ENCODE measurements at places on chromosomes 4 and X.

DNA sequence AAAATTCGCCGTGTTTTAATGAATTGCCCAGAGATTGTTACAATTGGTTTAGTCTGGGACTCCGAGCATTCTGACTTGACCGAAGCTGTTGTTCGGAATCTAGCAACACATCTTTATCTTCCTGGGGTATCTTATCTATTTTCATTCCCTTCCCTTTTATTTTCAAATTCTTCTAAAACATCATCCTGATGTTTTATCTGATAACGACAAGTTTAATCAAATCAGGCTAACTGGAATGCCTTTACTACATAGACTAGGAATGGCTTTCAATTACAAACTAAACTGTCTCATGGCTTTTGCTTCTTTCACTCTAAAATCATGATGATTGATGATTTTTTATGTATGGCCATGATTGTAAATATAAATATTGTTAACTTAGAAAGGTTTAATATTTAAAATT lies 48.0 kb downstream of the USP53 start:
- no peak for DNase-seq

DNA sequence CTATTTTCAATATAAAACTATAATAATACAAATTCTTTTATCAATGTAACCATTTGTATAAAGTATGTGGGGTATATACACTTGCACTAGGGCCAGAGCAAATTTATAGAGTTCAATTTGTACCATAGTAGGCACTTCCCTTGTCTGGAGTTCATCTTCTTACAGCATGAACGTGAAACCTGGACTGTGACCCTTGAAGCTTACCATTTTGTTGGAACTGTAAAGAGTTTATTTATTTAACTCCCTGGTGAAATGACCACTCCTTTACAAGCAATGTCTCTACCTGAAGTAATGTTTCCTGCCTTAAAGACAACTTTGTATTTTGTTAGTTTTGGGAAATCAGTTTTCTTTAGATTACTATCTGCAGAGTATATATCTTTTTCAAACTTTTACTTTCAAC lies 188.2 kb downstream of the ARAP2 start:
- no peak for DNase-seq

- DNase-seq, result no peak
Measured at GRCh38 chr4:17866810-17867209, 56.0 kb downstream of the NCAPG start.

- DNase-seq, result no peak
Measured at GRCh38 chrX:137118136-137118535, 84.3 kb upstream of the GPR101 start.

DNA sequence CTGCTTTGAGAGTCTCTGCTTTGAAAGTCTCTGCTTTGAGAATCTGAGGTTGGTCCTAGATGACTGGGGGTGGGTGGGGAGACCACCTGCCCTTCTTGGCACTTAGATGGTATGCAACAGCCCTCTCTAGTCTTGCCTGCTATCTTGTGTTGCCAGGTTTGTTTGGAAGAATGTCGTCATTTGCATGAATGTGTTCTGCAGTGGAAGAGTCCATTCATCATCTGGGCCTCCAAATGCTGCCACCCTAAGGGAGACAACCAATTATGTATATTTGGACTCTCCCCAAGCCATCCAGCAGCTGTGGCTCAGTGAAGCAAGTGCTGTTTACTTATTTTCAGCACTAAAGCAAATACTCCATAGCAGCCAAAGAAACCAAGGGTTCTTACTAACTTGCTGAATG lies 44.6 kb upstream of the TRPC5OS start:
- DNase-seq, result no peak

DNA sequence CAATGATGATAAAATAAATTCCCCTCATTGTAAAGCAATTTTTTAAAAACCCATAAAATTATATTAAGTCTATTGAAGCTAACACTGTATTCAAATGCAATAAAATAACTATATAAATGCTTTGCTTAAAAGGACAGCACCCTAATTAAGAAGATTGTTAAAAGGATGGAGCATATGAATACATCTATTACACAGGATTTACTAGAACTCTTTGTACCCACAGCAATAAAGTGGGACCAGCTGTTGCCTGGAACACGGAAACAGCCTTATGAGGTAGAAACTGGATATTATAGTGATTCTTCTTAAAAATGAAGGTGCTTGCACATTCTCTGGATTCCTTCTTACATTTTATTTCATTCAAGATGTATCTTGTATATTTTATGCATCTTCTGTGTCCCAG lies 298.7 kb upstream of the KLF3 start:
- DNase-seq, result no peak

- no peak for DNase-seq
Measured at GRCh38 chr4:94929696-94930095, 171.9 kb downstream of the BMPR1B start.

GRCh38 chr4:75494563-75494962 lies 19.6 kb downstream of the RCHY1 start:
- peak; percentile 50 for DNase-seq

GRCh38 chrX:50967736-50968135 lies 57.2 kb downstream of the BMP15 start:
- no peak for DNase-seq

GRCh38 chrX:44958480-44958879 lies 85.5 kb downstream of the KDM6A start:
- no peak for DNase-seq

- DNase-seq, result peak; percentile 8
Measured at GRCh38 chrX:75303795-75304194, 29.9 kb downstream of the UPRT start.

DNA sequence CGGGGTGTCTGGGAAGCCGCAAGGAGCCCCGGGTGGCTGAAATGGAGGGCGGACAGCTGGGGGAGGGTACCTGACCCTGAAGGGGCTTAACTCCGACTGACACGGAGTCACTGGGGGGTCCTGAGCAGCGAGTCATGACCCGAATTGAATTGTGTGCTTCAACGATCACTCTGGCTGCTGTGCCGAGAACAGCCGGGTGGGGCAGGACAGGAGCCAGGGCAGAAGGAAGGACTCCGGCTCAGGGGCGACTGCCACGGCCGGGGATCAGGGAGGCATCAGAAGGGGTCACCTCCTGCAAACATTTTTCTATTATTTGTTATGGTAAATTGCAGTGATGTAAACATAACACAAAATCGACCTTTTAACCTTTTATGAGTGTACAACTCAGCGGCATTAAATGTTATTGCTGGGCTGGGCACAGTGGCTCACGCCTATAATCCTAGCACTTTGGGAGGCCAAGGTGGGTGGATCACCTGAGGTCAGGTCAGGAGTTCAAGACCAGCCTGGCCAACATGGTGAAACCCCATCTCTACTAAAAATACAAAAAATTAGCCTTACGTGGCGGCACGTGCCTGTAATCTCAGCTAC lies 21.6 kb downstream of the ZFYVE28 start:
- no peak for DNase-seq

DNA sequence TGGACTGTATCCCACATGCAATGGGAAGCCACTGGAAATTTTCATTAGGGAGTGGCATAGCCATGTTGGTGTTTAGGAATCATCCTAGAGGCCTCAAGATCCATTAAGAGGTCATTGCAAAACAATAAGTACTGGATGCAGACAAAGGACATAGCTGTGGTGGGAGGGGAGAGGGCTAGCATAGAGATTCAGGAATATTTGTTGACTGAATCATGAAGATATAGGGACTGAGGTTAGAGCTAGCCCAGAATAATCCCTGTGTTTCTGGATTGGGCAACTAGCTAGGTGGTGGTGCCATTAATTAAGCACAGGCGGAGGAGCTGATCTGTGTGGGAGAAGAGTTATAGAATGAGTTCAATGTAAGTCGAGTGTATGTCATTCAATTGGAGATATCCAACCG lies 135.0 kb downstream of the RAB28 start:
- DNase-seq, result peak; percentile 55

DNA sequence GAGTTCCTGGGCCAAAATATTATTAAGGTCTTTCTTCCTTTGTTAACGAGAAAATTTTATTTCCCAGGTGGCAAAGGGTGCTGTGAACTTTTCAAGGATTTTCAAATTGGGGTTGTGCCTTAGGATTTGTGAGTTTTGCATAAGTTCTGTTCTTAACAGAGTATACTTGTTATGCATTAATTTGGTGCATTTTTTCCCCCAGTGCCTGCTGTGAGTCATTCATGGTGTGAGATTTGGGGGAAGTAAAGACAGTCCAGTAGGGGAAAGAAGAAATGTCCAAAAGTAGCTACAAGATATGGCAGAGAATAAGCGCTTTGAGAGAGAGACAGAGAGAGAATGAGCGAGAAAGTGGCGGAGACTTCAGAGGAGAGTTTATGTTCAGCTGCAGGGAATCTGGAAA lies 239.2 kb downstream of the ARHGAP10 start:
- DNase-seq, result no peak

- no peak for DNase-seq
Measured at GRCh38 chrX:5774446-5774845, 454.2 kb downstream of the NLGN4X start.

- DNase-seq, result peak; percentile 43
Measured at GRCh38 chr4:146165840-146166239, 9.7 kb upstream of the LSM6 start.

DNA sequence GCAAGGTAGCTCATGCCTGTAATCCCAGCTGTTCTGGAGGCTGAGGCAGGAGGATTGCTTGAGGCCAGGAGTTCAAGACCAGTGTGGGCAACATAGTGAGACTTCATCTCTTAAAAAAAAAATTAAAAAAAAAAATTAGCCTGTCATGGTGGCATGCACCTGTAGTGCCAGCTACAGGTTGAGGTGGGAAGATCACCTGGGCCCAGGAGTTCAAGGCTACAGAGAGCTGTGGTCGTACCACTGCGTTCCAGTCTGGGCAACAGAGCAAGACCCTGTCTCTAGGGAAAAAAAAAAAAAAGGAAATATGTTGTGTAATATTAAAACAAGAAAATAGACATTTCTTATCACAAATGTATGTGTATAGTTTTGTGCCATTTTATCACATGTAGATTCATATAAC lies 97.8 kb downstream of the LARP1B start:
- no peak for DNase-seq

DNA sequence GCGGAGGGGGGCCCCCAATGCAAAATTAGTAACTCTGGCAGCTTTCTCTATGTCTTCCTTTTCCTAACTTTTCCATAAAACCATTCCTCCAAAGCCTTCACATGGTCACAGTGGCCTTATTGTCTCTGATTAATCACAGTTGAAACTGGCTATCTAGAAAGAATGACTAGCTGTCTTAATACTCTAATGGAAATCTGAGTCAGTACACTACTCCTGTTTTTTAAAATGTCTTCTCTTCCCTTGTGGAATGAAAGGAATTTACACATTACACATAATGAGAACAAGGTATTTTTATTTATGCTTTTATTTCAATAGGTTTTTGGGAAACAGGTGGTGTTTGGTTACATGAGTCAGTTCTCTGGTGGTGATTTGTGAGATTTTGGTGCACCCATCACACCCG lies 66.3 kb upstream of the PUDP start:
- peak; percentile 7 for DNase-seq

DNA sequence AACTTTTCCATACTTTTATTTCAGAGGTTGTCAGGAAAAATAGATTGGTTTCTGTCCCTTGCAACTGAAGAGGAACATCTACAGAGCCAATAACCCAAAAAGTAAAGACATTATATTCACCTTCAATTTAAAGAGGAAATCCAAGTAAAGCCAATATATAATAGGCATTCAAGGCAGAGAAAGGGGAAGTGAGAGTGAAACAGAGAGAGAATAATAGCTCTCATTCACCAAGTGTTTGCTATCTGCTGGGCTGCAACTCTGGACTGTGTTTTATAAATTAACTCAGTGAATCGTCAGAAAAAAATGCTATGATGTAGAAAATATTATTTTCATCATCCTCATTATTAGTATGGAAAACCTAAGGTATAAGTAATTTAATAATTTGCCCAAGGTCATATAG lies 448.5 kb downstream of the TRAM1L1 start:
- DNase-seq, result no peak

GRCh38 chrX:33087411-33087810 lies 123.9 kb downstream of the DMD start:
- no peak for DNase-seq

- peak; percentile 67 for DNase-seq
Measured at GRCh38 chr4:138062929-138063328, 179.2 kb downstream of the SLC7A11 start.

- DNase-seq, result no peak
Measured at GRCh38 chr4:156528216-156528615, 443.4 kb downstream of the PDGFC start.

GRCh38 chr4:137083571-137084135 lies 448.6 kb downstream of the PCDH18 start:
- no peak for DNase-seq

GRCh38 chrX:78886550-78886949 lies 58.6 kb upstream of the P2RY10 start:
- peak; percentile 9 for DNase-seq

- DNase-seq, result no peak
Measured at GRCh38 chr4:140395668-140396067, 22.2 kb downstream of the SCOC start.

GRCh38 chr4:174646326-174646725 lies 124.0 kb upstream of the HPGD start:
- DNase-seq, result no peak

DNA sequence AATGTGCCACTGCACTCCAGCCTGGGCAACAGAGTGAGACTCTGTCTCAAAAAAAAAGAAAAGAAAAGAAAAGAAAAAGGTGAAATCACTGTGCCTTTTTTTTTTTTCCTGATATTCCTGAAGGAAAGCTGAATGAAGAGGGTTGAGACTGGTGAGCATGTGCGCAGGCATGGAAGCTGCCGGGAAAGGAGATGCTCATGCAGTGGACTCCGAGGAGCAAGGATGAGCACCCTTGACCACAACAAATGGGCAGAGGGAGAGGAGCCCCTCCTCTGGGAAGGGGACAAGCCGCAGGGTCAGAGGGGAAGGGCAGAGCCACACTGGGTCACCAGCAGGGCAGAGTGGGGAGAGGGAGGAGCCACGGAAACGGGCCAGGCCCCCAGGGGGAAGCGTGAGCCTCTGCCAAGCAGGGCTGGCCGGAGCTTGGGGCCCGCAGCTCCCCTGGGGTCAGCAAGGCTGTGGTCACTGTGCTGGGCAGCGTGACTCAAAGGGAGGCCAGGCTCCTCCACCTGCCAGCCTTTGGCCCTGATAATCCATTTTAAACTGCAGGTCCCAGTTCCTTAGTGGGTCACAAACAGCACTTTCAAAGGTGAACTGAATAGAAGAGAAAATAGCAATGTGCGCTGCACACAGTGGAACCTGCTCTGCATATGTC lies 79.8 kb downstream of the NAT8L start:
- no peak for DNase-seq

DNA sequence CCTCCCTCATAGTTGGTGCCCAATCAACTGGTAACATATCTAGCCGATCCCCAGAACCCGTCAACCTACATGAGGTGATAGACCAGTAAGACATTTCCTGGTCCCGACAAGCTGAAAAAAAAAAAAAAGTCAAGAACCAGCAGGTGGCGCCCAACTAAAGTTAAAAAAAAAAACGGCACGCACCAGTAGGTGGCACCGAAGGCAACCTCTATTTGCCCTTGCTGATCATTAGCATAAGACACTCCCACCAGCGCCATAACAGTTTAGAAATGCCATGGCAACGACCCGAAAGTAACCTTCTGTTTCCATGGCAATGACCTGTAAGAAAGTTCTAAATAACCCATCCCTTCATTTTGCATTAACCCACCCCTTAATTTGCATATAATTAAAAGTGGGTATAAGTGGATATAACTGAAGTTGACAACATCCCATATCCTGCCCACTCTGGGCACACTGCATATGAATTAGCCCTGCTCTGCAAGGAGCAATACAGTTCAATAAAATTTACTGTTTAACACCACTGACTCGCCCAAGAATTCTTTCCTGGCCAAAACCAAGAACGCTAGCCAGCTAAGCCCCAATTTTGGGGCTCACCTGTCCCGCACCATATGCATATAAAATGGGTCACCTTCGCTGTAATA lies 83.9 kb upstream of the SPANXB1 start:
- DNase-seq, result peak; percentile 46

Measured in AG20443 (cell line).